ENCODE measurements at places on chromosomes 11 and 22.
A peak's percentile ranks its signal among the peaks of the same experiment; 100 is the strongest.

- peak; percentile 33 for DNase-seq
Measured at GRCh38 chr11:47147250-47147649, 29.4 kb downstream of the ARFGAP2 start.

DNA sequence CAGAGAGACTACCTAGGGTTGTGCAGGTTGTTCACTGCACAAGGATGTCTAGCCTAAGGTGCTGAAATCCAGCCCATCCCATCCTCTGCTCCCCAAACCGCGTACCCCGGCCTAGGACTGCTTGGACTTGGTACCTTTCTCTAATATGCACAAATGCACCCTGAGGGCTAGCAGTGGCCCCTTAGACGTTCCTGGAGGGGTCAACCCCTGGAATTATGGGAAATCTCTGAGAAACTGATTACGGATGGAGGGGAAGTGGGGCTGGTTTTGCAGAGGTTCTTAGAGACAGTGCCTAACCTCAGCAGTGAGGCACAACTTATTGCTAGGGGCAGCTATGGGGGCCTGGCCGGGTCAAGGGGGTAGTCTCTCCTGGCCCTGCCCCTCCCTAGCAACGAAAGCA lies 2.5 kb downstream of the C11orf68 start:
- DNase-seq, result no peak

- DNase-seq, result no peak
Measured at GRCh38 chr22:23079814-23080521, 9.6 kb downstream of the GNAZ start.

DNA sequence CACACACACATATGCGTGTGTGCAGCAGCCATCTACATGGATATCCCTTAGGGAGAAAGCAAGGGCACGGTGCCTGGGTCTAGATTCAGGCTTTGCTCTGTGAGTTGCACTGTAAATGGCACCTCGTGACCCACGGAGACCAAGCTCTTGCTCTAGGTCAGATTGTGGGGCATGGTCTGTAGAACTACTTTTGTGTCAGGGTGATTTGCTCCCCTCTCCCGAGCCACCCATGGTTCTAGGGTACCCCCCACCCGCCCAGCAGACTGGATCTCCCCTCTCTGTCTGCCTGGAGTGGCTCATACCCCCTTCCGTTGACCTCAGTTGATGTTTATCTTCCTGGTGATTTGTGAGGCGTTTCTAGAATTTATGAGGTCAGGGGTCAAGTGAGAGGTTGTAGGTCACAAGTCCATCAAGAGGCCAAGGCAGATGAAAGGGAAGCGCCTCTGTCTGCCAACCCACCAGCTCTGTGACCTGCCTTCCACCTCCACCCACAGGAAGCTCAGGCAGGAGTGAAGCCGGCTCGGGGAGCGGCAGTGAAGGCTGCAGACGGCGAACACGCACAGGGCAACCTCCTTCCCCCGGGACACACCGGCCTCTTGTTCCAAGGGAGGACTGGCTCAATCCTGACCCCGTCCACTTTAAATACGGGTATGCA lies 76.2 kb upstream of the TTLL12 start:
- no peak for DNase-seq

GRCh38 chr22:37549704-37550059 lies 10.6 kb upstream of the CDC42EP1 start:
- no peak for DNase-seq

- DNase-seq, result no peak
Measured at GRCh38 chr11:134425413-134425812, 13.4 kb upstream of the B3GAT1 start.

- peak; percentile 75 for DNase-seq
Measured at GRCh38 chr22:30605449-30606110, 1.4 kb upstream of the TCN2 start.

GRCh38 chr11:113119074-113119473 lies 157.9 kb downstream of the NCAM1 start:
- DNase-seq, result no peak

DNA sequence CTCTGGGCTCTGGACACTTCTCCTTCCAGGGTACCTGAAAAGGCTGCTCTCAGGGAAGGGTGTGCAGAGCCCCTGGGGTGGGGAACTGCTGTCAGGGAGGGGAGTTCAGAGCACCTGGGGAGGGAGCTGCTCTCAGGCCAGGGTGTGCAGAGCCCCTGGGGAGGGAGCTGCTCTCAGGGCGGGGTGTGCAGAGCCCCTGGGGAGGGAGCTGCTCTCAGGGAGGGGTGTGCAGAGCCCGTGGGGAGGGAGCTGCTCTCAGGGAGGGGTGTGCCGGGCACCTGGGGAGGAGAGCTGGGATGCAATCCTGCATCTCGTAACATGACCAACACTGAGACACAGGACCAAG lies 764.2 kb downstream of the BRD1 start:
- no peak for DNase-seq

GRCh38 chr22:21568347-21569075 lies 997 bp downstream of the UBE2L3 start:
- DNase-seq, result peak; percentile 50

DNA sequence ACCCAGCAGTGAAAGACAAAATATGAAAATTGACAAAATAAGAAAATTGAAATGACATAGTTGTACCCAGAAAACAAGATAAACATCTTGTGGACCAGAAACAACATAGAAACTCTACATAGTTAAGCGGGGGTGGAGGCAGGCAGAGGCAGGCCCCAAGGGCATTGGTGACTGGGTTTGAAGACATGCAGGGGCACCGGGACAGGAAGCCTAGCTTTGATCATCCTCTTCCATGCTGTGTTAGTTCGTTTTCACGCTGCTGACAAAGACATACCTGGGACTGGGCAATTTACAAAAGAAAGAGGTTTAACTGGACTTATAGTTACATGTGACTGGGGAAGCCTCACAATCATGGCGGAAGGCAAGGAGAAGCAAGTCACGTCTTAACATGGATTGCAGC lies 33.5 kb upstream of the CRTAM start:
- DNase-seq, result no peak

DNA sequence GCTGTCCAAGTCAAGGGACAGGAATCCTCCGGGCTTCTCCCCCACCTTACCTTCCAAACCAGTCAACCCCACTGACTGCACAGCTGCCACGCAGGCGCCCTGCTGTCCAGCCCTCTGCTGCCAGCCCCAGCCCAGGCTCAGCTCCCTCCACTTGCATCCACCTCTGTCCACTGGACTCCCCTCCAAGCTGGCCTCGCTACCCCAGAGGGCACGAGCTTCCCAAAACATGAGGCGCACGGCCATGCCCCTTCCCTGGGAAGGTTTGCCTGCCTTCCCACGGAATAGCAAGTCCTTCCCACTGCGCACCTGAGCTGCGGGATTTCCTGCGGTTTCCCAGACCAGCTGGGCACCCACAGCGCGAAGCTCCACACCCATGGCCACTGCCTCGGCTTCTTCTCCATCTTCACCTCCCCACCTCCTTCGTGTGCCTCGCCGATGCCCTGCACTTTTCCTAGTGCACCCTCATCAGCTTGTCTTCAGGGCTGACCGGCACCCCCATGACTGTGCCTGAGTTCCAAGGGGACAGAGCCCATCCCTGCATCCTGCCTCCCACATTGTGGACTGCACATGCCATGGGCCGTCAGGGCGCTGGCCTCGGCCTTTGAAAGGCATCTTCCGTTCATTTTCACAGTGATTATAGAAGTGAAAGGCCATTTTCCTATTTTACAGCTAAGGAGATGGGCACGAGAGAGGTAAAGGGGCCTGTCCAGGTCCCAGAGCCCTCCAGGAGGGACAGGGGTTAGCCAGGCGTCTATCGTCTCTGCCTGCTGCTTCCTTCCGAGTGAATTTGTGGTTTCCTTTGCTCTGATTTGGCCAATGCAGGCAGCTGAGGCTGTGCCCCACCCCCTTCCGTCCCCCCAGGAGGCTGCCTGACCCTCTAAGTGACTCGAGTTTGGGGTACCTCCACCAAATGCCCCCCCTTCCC lies 16.4 kb downstream of the IFITM10 start:
- no peak for DNase-seq

DNA sequence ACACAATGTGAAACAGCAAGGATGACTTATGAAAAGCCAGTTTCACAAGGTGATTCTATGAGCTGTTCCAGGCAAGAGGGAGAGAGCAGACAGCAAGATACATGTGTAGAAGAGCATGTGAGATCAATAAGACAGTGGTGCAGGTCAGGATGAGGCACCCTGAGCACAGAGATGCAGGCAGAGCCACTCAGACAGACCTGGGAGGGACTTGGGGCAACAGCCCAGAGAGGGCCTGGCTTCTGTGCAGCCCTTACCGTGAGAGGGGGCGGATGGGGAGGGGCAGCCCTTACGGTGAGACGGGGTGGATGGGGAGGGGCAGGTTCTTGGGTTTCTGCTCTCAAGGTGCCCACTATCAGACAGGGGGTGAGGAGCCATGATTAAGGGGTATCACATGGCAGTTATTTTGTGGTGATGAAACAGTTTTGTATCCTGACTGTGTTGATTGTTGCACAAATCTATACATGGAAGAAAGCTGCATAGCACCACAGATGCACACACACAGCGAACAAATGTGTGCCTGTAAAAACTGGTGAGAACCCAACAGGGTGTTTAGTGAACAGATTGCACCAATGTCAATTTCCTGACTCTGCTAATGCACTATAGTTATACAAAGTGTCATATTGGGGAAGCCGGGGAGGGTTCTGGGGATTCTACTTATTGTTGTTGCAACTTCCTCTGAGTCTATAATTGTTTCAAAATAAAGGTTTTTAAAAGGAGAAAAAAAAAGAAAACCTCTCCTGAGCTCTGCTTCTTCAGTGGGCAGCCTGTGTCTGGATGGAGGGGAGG lies 5.2 kb upstream of the C22orf42 start:
- DNase-seq, result peak; percentile 7

DNA sequence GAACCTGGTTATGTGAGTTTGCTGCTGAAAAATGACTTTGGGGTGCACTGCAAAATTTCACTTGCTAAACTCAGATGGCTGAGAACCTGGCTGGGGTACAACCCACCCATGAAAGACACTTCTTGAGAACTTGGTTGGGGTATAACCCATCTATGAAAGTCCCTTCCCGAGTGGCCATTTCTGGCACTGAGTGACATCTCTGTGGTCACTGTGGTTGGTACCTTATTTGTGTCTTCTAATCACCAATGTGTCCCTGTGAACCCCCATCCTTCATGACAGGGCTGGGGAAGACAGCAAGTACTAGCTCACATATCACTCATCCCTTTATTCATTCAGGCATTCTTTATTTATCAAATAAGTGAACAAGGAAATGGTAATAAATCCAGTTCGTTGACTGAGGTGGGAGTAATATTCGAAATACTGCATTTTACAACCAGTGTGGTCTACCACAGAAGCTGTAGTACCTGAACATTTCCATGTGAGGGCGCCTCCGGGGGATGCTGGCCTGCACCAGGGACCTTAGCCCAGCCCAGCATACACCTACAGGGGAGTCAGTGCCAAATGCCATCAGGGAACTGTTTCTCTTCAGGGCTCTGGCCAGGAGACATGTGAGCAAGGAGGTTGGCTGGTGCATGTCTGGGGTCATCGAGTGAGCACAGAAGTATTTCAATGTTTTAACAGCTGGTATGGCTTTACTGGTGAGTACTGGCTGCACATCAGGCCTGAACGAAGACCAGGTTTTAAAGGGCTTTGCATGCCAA lies 122.1 kb downstream of the CSNK2A3 start:
- DNase-seq, result peak; percentile 82

DNA sequence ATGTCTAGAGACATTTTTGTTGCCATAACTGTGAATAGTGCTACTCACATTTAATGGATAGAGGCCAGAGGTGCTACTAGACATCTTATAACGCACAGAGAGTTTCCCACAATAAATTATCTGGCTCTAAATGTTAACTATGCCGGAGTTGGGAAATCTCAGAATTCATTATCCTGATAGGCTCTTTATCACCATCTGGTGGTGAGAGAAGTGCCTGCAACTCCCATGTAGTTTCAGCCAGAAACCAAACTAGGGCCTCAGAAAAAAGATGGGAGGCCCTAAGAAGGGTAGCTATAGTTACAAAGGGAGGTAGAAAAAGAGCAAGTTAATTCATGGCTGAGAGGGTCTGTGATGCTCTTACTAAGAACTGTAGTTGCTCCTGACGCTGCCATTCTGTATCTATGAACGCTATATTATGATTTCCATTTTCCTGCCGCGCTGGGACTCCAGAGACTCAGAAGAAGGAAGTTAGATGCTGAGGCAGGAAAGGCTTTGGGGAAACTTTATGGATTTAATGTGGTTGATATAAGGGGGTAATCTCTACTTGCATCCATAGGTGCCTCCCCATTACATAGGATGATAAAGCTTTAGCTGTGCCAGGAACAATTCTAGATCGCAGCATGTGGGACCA lies 22.9 kb upstream of the MRPL17 start:
- DNase-seq, result peak; percentile 80

DNA sequence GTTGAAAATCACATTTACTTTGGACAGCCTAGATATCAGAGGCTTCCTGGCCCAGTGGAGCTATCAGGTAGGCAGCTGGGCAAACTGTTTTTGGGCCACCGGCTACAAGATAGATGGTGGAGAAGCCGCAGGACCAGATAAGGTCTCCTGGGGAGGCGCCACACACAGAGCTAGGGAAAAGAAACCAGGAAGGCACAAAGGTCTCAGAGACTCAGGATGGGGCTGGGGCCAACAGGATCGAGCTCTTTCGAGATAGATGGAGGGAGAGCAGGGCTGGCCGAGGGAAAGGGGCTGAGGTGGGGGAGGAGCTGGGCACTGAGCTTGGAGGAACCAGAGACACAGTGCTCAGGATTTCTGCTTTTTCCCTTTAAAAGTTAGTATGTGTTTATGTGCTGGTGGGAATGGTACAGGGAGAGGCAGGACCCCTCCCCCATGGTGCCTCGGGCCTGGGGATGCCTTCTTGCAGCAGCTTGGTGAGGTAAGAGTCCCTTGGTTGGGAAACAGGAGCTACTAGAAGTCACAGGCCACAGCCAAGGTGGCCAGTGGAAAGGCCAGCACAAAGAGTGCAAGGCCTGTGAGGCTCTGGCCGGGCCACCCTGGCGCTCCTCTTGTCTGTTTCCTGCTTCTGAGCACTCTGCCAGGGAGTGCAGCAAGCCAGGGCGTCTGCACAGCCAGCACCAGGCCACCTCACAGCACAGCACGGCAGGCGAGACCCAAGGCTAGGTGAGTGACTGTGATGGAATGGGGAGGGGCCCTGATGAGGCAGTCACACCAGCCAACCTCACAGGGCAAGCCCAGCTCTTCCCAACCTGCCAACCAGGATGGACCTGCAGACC lies 11.5 kb upstream of the NAP1L4 start:
- DNase-seq, result no peak

- no peak for DNase-seq
Measured at GRCh38 chr22:37618072-37618656, 9.5 kb downstream of the GGA1 start.

- no peak for DNase-seq
Measured at GRCh38 chr11:114308689-114309089, 12.5 kb downstream of the NNMT start.

All from GM23338 (cell line).